ENCODE measurements at places on chromosomes 5 and 9.

DNA sequence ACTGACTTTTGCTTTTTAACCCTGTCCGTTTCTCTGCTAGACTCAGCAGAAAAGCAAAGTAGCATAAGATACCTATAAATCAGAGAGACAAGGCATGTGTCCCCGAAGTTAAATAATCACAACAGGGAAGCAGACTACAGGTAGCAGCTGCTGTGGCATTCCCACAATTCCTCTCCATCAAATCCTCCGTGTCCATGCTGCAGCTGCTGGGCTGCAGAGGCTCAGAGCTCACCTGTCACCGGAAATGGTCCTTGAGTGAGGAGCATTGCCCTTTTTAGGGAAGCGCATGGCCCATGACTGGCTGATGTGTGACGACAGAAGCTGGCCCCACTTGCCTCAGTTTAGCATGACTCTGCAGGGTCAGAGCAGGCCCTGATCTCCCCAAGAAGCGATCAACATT lies 125.0 kb downstream of the MSX2 start:
- no peak for DNase-seq

- no peak for DNase-seq
Measured at GRCh38 chr9:73009649-73010288, 56.9 kb upstream of the ALDH1A1 start.

DNA sequence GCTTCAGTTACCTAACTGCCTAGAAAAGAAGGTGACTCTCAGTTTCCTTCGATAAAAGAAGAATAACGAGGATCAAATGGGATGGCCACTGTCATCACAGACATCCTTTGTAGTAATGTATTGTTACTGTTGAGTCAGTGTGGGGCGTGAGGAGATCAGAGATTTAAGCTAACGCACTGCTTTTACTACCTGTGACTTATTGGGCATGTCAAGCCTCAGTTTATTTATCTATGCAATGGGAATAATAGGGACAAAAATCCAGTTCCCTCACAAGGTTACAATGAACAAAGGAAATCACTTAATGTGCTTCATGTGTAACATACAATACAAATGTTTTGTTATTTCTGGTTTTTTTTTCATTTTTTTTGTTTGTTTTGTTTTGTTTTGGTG lies 255 bp upstream of the TRPM6 start:
- no peak for DNase-seq

DNA sequence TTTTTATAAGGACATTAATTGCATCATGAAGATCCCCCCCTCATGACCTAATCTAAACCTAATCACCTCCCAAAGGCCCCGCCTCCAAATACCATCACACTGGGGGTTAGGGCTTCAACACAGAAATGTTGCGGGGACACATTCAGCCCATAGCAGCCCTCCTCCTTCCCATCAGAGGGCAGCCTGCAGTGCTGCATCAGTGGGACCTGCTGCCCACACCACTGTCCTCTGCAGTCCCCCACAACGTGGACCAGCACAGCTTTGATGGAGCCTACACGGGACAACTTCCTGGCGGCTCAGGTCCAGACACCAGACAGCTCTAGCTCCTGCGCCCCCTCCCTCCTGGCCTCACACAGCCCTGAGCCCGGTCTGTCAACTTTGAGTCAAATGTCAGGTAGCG lies 70.3 kb downstream of the APTX start:
- no peak for DNase-seq

DNA sequence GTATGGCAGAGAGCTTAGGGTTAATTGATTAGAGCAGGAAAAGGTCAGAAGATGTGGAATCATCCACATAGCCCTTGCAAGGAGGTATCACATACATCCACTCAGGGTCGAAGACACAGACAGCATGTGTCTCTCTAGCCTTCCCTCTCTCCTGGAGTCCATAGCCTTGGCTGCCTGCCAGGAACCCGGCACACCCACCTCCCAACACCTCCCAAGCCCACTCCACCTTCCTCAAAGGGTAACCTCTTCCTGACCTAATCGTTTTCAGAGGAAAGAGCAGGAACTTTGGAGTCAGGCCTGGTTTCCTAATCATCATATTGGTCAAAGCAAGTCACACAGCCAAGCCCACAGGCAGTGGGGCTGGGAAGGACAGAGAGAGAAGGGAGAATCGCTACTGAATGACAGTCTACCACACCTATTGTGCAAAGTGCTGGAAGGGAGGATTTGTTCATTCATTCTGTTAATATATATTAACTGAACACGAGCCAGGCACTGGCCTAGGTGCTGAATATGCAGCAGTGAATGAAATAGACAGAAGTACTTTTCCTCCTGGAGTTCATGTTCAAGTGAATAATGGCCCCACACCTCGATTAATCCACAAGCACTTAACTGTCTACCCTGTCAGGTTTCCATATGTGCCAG lies 107.8 kb downstream of the KCNIP1 start:
- DNase-seq: no peak

GRCh38 chr5:136106351-136107031 lies 26.2 kb upstream of the SMAD5 start:
- no peak for DNase-seq

DNA sequence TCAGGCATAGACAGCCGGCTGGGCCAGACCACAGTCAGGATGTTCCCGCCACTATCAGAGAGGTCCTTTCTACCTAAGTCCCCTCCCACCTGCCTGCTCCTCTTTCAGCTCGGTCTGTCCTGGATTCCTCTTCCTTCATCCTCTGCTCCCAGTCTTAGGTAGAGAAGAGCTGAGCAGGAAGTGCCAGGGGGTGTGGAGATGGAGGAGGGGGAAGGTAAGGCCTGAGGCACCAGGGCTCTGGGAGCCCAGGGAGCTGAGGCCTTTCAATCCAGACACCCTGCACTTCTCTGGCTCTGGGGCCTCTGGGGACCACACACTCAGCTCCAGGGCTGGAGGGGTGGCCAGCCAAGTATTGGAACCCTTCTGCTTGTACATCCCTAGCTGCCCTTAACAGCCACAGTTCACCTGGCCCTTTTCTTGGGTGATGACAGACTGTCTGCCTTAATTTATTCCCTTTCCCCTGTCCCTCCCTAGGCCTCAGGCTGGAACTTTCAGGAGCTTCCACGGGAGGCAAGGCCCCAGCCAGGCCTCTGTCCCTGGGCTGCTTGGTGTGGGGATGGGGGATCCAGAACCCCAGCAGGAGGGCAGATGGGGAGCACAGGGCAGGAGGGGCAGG lies 15.6 kb downstream of the IRF1 start:
- no peak for DNase-seq

DNA sequence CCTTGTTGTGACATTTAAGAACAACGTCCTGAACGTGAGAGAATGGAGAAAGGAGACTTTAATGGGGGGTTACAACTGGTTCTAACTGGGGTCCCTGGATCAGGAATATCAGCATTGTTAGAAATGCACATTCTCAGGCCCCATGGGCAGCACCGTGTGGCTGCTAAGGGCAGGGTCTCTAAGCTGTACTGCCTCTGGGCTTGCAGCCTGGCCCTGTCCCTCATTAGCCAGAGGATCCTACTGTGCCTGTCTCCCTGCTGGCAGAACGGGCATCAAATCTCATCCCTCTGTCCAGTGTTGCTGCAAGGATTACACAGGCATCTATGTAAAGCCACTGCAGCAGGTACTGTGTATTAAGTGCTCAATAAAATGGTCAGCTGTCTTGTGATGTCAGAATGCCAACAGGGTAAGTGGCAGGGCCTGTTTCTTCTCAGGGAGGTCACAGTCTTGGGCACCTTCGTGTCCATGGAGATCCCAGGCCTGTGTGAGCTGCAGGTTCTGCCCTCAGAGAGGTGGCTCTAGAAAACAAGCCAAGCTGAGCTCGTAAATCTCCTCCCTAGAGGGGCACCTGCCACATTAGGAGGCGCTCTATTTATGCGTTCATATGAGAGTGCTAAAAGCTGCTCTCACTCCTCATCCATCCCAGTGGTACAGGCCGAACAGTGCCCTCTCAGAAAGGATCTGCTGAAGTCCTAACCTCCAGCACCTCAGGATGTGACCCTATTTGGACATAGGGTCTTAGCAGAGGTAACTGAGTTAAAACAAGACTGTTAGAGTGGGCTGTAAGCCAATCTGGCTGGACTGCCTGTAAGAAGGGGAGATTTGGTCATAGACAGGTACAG lies 210.5 kb downstream of the GADD45G start:
- no peak for DNase-seq

DNA sequence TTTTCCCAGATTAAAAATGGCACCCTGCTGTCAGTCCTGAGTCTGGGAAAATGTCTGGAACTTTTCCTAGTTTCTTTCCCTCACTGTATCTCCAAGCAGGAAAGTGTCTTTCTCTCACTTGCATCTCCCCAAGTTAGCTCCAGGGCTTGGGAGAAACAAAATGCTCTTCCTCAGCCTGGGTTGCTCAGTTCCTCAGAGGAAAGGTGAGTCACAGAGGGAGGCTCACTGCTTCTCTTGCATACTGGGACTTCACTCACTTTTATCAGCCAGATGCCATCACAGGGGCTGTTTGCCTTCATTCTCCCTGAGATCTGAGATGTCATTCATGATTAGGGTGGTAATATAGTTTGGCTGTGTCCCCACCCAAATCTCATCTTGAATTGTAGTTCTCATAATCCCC lies 519.9 kb downstream of the SEMA5A start:
- no peak for DNase-seq

GRCh38 chr5:76403766-76404222 lies 709 bp downstream of the IQGAP2 start:
- DNase-seq: no peak

GRCh38 chr5:149257131-149257530 lies 14.5 kb upstream of the AFAP1L1 start:
- DNase-seq: no peak

- no peak for DNase-seq
Measured at GRCh38 chr9:28951945-28952344, 1378.7 kb upstream of the C9orf72 start.

- no peak for DNase-seq
Measured at GRCh38 chr9:14311956-14312685, 1.8 kb downstream of the NFIB start.

DNA sequence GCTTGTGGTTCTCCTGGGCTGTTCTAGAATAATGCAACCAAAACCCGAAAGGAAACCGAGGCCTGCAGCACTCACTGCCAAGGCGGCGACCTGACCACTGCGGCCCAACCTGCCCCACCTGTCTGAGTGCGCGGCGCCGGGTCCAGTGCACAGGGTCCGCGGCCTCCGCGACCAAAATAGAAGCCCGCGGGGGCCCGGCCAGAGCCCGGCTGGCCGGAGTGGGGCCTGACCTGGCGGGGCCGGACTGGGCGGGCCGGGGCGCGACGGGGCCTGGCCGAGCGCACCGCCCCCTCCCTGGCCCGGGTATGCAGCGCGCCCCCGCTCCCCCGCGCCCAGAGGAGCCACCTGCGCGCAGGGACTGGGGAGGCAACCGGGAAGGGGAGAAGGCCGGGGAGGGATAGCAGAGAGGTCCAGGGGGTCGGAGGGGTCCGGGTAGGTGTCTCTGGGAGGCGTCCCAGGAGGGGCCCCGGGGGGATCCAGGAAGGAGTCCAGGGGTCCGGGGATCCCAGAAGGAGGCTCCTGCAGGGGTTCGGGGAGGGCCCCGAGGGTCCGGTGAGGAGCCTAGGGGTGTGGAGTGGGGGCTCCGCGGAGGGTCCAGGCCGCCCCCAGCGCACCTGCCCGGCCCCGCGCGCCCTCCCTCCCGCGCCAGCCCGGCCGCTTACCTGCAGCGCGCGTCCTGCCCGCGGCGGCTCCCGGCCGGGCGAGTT lies 503 bp downstream of the SEMA4D start:
- DNase-seq: no peak

GRCh38 chr5:67954351-67954750 lies 261.2 kb upstream of the PIK3R1 start:
- DNase-seq: no peak

- DNase-seq: peak; percentile 81
Measured at GRCh38 chr9:120710110-120710981, 3.9 kb downstream of the MEGF9 start.

DNA sequence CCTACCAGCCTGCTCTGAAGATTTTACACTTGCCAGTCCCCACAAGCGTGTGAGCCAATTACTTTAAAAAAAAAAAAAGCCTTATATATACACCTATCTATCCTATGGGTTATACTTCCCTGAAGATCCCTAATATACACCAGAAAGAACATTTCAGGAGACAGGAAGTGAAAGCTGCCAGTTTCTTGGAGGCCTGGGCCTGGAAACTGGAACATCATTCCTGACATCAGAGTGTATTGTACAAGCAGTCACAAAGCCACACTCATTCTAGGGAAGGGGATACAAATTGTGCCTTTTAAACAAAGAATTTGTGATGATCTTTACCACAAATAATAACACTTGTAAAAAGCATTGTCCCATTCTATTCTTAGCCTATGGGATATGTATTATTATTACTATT lies 98.3 kb upstream of the FBN2 start:
- DNase-seq: no peak

GRCh38 chr5:171432583-171433351 lies 13.3 kb downstream of the FGF18 start:
- DNase-seq: no peak

GRCh38 chr5:74633695-74634094 lies 6.8 kb downstream of the ENC1 start:
- no peak for DNase-seq

DNA sequence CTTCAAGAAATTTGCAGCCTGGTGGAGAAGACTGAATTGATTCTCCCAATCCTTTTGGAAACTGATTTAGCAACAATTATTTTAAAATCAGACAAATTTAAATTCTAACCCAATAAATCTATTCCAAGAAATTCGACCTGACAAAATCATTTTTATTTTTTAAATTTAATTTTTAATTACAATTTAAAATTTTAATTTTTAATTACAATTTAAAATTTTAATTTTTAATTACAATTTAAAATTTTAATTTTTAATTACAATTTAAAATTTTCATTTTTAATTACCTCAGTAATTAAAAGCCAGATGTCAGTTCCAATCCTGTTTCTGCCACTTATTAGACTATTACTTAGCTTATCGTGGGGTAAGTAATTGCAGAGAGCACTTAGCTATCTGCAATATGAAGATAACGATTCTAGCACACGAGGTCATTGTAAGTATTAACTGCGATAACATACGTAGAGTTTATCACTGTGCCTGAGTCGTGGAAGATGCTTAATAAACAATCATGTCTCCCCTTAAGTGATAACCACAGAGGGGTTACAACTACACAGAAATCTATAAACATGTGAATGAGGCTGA lies 346.4 kb upstream of the SLC24A2 start:
- DNase-seq: no peak

DNA sequence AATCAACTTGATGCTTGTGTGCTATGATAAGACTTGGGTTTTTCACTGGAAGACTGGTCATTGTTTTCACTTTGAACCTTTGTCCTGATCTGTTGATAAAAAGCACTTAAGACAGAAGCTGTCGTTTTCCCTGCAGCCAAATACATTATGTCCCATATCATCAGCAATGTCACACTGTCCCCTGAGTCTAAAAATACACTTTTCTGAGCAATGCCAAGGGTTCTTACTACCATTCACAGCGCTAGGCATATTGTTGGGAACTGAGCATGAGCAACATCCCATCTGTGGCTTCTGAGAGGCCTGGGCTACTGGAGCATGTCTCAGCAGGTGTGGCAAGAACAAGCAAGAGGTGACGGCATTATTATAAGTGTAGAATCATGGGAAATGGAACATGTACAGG lies 81.8 kb downstream of the SEMA6A start:
- DNase-seq: no peak
